ENCODE measurements at places on chromosomes 12 and 14.

DNA sequence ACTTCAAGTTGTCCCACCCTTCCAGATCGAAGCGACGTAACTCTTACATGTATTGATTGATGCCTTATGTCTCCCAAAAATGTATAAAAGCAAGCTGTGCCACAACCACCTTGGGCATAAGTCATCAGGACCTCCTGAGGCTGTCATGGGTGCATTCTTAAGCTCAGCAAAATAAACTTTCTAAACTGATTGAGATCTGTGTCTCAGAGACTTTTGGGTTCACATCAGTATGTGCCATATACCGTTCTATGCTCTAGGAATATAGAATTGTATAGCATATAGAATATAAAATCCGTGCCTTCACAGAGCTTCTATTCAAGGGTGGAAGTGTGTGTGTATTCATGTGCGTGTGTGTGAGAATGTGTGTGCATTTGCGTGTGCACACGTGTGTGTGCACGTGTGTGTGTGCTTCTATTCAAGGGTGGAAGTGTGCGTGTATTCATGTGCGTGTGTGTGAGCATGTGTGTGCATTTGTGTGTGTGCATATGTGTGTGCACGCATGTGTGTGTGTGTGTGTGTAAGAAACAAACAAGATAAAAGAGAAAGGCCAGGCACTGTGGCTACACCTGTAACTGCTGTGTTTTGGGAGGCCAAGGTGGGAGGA lies 11.5 kb upstream of the STX2 start:
- DNase-seq = no peak

GRCh38 chr12:22477894-22478287 lies 66.5 kb downstream of the C2CD5 start:
- DNase-seq = no peak

GRCh38 chr14:102891556-102891955 lies 30.9 kb upstream of the AMN start:
- DNase-seq = no peak

DNA sequence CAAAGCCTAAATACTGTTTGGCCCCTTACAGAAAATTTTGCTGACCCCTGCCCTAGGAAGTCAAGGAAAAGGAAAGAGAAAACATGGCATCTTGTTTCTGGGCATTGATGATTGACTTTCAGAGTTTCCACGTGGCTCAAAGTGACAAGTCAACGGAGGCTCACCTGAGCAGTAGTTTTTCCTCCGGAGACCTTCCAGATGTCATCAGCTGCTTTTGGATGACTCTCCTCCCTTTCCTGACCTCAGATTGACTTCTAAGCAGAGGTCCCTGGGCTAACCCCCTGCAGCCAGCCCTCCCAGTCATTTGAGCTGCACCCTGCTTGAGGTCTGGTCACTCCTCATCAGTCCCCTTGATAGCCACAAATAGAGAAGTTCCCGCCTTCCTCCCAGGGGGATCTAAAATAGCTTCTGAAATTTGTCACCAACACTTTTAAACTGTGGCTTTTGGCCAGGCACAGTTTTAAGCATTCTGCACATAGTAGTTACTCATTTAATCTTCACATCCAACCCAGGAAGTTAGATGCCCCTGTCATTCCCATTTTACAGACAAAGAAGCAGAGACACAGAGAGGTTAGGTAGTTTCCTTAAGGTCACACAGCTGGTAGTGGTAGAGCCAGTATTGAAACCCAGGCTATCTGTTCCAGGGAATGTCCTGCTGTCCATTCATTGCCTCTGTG lies 143.4 kb downstream of the CHST11 start:
- DNase-seq = no peak

GRCh38 chr14:81990312-81990761 lies 456.7 kb upstream of the SEL1L start:
- DNase-seq = no peak

DNA sequence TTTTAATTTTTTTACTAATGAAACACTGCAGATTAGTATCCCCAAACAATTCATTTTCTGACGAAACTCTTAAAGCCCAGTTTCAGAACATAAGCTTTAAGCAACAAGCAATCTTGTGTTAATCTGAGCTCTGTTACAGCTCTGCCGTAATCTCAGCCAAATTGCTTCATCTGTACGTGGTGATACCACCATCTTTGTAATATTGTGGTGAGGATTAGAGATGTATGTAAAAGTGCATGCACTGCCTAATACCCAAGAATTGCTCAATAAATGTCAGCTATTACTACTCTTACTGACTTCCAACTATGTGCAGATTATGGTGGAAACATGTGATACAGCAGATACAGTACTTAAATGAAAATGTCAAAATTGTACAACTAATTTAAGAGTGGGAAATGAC lies 1.8 kb downstream of the AKAP5 start:
- DNase-seq = no peak

GRCh38 chr12:50453872-50454271 lies 50.9 kb upstream of the DIP2B start:
- no peak for DNase-seq

GRCh38 chr12:79886917-79887519 lies 47.9 kb downstream of the PPP1R12A start:
- no peak for DNase-seq

DNA sequence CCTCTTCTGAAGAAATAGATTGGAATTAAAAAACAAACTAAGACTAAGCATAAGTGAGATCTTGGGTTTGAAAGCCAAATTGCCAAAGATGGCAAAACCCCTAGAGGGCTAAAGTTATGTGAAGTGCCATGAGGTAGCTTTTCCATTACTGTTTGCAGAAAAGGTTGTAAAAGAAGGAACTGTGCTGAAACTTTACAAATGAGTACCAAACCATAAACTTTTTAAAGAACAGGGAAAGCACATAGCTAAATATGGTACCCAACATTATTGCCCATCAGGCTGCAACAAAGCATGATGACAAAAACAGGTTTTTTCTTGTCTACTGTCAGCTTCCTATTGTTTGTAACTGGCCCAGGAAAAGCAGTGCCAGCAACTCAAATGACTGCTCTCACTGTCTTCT lies 224.2 kb downstream of the RAD51B start:
- DNase-seq = no peak

DNA sequence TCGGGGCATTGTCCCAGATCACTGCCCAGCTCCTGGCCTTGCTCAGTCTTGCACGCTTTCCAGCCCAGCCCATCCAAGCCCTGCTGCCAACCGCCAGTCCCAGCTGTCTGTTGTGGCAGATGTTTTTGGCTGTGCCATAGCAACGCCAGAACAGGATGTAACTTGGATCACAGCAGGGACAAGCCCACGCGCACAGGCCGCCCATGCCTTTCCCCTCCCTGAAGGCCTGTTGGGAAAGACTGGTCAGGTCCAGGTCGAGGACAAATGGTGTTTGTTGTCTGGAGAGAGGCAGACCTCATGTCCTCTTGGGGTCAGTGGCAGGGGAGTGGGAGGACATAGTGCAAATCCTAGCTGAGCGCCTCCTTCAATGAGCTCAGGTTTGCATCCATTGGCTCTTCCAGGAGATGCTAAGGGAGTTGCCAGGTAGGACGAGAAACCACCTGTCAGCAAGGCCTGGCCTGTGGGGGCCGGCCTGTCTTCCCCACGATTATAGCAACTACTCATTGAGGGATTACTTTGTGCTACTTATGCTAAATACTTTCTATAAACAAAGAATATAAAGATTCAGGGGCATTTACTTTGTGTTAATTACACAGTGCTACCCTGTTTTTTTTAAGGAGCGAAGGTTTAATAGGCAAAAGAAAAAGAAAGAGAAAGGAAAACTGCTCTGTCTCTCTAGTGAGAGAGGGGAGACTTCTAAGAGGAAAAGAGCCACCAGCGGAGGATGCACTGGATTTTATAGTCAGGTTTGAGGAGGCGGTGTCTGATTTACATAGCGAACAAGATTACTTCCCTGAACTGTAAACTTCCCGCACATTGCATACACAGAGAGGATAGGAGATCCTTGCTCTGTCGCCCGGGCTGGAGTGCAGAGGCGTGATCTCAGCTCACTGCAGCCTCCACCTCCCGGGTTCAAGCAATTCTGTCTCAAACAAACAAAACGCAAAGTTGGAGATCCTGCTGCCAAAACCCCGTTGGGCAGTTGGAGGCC lies 42.8 kb upstream of the CORO1C start:
- DNase-seq = no peak

DNA sequence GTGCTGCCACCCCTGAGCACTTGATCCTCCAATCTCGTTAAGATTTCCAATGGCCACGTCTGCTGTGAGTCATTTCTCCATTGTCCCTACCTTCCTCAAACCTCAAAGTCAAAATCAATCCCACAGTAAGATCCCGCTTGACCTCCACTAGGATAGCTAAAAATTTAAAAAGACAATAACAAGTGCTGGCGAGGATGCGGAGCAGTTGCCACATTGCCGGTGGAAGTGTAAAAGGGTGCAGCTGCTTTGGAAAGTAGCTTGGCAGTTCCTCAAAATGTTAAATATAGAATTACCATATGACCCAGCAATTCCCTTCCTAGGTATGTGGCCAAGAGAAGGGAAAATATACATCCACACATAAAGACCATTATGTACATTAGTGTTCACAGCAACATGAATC lies 9.5 kb upstream of the BCL7A start:
- no peak for DNase-seq

DNA sequence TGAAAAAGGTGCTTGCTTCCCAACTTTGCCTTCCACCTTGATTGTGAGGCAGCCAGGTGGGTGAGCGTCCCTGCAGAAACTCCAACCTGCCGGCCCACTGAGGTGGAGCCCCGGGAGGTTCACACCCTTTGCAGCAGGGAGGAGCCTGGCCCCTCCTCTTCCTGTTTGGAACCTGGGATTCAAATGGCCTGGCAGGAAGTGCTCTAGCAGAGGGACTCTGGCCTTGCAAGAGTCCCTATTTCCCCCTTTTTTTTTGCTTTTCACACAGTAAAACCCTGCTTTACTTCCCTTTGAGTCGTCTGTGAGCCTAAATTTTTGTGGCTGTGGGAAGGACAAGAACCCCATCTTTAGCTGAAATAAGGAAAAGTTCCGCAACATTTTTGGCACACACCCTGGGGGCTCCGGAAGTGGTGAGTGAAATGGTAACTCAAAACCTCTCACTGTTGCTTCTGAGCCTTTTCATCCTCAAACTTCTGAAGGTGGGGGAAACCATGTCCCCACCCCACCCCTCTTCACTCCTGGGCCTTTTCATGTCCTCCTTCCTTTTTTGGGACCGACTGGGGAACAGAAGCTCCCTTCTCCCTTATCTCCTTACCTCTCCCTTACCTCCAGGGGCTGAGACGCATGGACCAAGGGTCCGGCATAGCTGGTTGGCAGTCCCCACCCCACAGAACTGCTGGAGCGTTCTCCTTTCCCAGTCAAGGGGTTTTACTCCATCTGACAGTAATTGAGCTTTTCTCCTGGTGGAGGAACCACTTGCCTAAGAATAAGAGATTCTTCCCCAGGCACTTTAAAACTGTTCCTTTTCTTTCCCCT lies 102.0 kb downstream of the KCNMB4 start:
- DNase-seq = no peak

- no peak for DNase-seq
These were observed 2.5 kb downstream of the ANG start for GRCh38 chr14:20690848-20691640.

- no peak for DNase-seq
These were observed 6.7 kb downstream of the BCL7A start for GRCh38 chr12:122028165-122028904.

- peak; percentile 31 for DNase-seq
These were observed 34.0 kb downstream of the FIGNL2 start for GRCh38 chr12:51814311-51815088.

DNA sequence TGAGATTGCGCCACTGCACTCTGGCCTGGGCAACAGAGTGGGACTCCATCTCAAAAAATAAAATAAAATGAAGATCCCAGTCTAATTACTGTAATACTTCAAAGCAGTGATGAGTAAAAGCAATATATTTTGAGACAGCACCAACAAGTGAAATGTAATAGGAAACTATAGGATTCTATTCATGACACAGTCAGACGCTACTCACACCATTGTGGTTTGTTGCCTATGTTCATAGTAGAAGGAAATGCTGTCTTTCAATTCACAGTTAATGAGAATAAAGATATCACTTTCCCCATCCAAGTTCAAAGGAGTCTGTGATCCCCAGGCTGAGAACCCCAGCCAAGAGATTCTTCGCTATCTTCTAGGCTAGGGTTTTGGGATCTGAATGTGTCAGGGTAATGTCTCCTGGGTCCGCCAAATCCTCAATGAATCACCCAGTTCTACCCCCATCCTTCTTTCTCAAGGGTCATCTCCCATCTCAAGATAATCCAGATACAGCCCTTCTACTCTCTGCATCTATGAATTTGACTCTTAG lies 16.6 kb upstream of the DTX1 start:
- DNase-seq = no peak

DNA sequence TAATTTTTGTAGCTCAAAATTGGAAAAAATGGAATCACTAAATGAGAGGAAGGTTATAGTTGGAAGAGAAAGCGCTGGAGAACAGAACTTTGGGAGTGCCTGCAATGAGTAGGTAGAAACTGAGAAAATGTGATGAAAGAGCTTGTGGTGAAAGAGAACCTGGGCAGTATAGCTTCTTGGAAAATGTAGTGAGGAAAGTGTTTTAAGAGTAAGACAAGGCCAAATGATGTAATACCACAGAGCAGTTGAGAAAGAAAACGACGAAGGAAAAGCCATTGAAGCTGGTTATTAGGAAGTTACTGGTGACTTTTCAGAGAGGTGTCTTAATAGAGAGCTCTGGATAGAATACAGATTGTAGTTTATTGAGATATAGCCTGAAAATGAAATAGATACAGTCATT lies 255.3 kb downstream of the AEBP2 start:
- no peak for DNase-seq

- DNase-seq = no peak
These were observed 414.4 kb downstream of the DPF3 start for GRCh38 chr14:72479461-72479931.

- DNase-seq = no peak
These were observed 368.0 kb downstream of the SEC23A start for GRCh38 chr14:38735005-38735404.

- DNase-seq = no peak
These were observed 33.4 kb downstream of the SUSD6 start for GRCh38 chr14:69644814-69645213.

- DNase-seq = no peak
These were observed 59.6 kb downstream of the FBXL14 start for GRCh38 chr12:1534748-1535147.

DNA sequence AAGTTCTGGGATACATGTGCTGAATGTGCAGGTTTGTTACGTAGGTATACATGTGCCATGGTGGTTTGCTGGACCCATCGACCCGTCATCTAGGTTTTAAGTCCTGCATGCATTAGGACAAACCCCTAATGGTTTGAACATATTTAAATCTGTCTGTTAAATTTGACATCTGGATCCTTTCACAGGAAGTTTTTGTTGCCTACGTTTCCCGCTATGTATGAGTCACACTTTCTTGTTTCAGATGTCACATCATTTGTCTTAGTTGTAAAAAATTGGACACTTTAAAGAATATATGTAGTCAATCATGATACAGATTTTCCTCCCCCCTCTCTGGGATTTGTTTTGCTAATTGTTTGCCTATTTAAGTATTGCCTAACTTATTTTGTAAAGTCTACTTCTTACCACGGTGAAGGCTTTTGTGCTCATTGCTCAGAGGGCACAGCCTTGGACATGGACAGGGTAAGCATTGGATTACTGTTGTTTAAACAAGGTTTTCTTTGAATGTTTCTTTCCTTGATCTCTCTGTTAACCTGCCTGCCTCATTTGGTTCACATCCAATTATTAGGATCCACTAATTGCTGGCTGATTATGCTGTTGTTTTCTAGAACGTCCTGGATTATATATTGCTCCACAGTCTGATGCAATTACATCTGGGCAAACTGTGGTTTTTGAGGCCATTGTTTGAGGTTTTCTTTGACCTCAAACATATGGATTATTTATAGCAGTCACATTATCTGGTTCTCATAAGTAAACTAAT lies 1441.4 kb downstream of the AACS start:
- no peak for DNase-seq

All from stimulated activated CD8-positive, alpha-beta memory T cell treated with anti-CD3 and anti-CD28 coated beads, Interleukin-7, amount 100 ng/mL, for 1 hour (primary cell).